ENCODE measurements at places on chromosomes 16 and 17.

DNA sequence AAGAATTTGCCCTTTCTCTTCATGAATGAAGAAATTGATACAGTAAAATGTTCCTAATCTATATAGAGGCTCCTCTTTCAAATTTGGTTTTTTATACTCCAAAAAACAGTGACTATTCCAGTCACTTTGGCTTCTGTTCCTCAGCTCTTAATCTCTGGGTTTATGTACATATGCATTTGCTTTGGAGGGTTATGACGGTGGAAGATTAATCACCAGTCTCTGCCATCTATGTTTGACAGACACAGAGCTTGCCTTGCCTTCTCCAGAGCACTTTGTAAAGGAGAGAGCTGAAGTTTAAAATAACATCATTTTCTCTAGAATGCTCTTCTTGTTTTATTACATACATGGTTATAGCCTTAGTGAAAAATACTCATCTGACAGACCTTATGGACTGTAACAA is 99.3 kb downstream of the NLK start:
- no peak for DNase-seq

- DNase-seq = no peak
These were observed 3.8 kb downstream of the ZNF821 start for GRCh38 chr16:71880176-71880575.

DNA sequence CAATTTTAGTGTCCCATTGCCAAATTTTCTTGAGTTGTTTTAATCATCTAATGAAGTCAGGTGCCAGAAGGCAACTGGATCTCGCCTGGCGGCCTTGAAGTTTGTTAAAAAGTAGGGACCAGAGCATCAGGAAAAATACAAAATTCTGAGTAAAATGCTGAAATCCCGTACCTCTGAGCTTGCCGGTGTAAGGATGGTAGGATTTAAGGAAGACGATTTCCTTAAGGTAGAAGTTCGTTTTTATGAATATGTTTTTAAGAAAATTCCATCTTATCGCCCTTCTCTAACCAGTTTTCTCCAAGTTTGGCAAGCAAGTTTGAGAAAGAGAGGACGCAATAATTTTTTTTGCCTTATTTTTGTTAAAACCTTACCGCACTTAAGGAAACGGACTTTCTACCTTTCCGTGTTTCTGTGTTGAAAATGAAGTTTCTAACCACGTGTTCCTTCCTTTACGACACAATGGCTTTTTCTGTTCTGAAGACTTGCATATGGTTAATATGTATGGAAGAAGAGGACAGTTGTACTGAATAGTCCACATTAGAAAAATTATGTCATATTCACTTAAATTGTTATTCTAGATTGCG is 748 bp downstream of the ATF7IP2 start:
- DNase-seq = no peak

DNA sequence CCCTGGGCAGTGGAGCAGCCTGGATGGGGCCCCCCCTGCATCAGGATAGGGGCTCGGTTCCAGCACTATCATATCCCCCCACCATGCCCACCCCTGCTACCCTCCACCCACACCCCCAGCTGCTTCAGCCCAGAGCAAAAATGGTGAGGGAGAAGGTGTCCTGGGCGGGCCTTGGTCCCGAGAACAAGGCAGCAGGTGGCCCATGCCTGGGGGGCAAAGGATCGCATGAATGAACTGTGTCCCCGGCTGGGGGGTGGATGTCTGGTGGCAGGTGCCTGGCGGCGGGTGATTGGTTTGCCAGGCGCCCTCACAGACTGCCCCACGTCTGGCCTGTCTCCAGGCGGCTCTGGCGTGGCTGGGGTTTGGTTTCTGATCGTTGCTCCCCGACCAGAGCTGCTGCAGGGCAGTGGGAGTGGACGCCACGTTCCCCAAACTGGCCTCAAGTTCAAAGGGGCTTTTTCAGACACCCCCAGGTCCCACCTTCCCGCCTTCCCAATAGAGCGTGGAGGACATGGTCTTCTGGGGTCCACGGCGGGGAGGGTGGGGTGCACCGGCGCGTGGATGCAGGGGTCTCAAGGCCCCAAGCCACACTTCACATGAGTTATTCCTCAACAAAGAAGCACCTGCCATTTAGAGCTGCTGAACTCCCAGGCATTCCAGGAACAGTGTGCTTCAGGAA is 12.6 kb downstream of the UTS2R start:
- no peak for DNase-seq

- peak; percentile 42 for DNase-seq
These were observed 69.3 kb upstream of the TOB1 start for GRCh38 chr17:50935221-50935995.

- DNase-seq = no peak
These were observed 15.2 kb downstream of the GSG1L2 start for GRCh38 chr17:9806699-9807098.

DNA sequence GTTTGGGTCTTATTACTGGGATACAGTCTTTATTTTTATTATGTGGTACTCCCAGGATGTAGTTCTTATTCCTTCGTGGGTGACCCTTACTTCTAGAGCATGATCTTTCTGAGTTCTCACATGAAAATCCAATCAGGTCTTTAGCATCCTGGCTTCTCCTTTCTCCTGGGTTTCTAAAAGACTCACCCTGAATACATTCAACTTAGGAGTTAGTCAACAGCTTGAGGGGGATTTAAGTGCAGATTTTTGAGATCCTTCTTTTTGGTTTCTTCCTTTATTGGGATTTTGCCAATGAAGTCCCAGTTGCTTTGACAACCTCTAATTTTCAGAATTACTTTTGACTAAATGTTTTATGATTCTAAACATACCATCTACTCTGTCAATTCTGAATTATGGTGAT is 68.2 kb downstream of the SIAH1 start:
- DNase-seq = no peak
